Activated naive CD4-positive, alpha-beta T cell (primary cell): ENCODE measurements at places on chromosomes 1 and 21.

DNA sequence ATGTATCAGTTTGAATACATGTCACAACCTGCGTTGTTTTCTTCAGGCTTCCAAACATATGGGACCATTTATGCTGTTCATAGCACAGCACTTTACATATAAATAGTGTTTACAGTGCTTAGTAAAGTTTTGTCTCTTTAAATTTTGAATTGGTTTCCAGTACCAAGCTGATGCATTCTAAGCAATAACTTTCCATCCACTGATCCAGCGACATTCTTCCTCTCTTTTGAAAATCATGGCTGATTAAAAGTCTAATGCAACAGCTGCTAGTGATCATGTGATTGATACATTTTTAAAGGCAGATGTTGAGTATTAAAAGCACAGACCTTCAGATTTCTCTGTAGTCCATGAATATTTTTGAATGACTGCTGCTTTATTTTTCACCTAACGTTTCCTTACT, 154.9 kb downstream of the PTPRC start:
- no peak for DNase-seq

DNA sequence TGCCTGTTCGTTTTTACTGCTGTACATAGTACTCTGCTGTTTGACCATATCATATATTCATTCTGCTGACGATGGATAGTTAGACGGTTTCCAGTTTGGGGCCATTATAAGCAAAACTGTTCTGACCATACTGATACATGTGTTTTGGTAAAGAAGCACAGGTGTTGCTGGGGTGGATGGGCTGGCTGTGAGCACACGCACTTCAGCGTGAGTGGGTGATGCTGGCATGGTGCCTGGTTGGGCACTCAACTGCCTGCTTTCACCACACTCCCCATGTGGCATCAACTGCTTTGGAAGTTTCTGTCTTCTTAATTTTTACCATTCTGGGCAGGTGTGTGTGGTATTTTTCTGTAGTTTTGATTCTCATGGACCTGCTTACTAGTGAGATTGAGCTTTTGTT, 37.3 kb downstream of the ADARB1 start:
- DNase-seq, result no peak

- DNase-seq, result no peak
These were observed at the start of gene TRIM63 for GRCh38 chr1:26067432-26067911. Gene TRIM63, minus strand, starts transcription at chr1:26067630. Its CDS starts 136 bp downstream, at chr1:26067494.

GRCh38 chr1:154951901-154952657, 3.8 kb downstream of the PBXIP1 start:
- DNase-seq, result no peak

GRCh38 chr1:181050922-181051321, 17.1 kb downstream of the MR1 start:
- DNase-seq, result no peak

- no peak for DNase-seq
These were observed 30.9 kb downstream of the LAMB3 start for GRCh38 chr1:209621286-209621685.

DNA sequence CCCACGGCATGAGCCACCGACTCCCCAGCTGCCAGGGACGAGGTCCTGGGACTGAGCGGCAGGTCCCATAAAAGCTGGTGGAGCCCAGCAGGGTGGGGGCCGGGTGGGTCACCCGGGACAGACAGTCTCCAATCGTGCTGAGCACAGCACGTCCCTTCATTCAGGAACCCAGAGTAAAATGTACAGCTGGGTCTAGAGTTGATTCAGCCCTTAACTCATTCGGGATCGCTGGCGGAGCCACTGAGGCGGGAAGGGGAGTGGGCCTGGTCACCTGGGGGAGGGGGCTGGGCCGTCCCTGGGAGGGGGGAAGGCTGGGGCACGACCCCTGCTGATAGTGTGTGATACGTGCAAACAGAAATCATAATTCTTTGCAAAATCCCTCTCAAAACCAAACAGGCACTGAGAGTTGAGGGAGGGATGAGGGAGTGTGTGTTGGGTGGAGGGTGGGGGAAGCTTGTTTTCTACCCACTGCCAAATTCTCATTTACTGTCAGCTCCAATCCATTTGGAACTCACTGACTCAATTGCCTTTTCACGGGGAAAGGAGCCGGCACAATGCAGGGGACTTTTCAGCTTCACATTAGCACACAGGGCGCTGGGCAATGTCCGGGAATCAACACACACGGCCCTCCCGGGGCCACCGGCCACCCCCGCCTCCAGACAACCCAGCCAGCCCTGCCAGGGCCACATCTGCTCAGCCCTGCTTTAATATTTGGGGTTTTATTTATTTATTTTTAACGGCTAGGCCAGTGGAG, 13.8 kb downstream of the CASZ1 start:
- no peak for DNase-seq

- DNase-seq, result no peak
These were observed 1.3 kb downstream of the ADAMTS1 start for GRCh38 chr21:26843933-26844257.
